ENCODE measurements at places on chromosomes 12 and 14.

DNA sequence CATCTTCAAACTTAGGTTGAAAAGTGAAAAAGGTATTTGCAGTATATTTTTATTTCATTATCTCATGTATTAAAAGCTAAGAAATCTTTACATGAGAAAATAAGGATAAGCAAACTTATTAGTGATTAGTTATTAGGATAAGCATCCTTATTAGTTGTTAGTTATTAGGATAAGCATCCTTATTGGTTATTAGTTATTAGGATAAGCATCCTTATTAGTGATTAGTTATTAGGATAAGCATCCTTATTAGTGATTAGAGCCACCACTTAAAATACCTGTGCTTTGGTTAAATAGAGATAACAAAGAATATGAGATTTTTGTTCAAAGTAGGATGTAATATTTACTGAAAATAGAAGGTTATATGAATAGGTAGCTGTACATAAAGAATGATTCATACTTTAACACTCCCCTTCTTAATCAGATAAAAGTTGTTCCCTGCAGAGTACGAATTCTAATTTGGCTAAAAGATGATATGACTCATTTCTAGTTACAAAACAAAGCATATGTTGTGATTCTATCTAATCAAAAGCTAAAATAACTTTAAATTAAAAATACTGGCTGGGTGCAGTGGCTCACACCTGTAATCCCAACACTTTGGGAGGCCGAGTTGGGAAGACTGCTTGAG, 56.4 kb downstream of the KDM5A start:
- DNase-seq = no peak

DNA sequence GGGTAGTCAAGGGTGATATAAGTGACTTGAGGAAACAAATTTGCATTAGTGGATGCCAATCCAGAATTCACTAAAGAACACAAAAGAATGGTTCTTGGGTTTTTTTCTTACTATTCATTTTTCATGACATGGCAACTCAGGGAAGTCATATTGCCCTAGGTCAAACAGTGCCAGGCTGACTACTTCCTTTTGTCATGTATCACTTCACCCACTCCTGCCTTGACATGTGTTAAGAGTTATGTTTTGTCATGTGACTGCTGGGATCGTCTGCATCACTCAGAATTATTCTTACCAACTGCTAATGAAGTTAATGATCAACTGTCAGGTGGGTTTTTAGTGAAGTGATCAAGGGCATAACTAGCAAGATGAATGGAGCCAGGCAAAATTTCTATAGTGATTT, 74.2 kb downstream of the PRORP start:
- peak; percentile 44 for DNase-seq

GRCh38 chr12:1947081-1947480, 28.6 kb upstream of the CACNA2D4 start:
- DNase-seq = no peak

DNA sequence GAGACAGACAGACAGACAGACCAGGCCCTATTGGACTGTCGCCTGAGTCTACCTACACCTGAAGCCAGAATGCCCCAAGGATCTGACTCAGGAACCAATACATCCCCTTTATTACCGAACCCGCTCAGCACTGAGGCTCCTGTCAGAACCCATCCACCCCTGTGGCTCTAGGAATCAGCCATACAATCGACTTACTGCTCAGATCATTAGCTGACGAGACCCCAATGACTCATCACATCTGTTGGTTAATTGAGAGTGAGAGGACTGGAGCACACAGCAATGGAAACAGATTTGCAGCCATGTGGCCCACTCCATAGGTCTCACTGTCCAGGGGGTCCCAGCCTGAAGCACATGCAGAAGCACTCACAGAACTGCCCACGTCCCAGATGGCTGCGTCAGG, 15.2 kb downstream of the ITPK1 start:
- DNase-seq = no peak

DNA sequence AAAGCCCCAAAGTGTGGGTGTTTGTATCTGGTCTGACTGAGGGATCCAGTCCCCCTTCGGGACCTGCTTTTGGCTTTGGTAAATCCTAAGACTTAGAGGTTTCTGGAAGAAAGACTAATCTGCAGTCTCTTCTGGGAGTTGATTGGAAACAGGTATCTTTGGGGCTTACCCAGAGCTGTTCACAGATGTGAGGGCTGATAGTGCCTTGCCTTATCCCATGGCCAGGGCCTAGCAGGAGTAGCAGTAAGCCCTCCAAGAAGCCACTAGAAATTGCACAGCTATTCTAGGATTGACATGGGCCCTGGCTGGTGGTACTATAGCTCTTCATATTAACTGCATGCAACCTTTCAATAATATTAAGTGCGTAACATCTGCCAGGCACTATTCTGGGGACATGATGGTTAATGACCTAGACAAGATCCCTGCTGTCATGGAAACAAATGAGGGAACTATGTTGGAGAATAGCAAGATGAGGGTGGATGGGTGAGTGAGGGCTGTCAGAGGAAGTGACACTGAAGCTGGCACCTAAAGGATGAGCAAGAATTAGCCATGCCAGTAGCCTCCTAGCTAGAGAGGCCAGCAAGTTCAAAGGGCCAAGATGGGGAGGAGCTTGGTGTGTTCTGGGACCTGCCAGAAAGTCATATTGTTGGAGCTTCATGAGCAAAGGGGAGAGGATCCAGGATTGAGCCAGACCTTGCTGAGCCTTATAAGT, 71.7 kb downstream of the CRADD start:
- DNase-seq = no peak

DNA sequence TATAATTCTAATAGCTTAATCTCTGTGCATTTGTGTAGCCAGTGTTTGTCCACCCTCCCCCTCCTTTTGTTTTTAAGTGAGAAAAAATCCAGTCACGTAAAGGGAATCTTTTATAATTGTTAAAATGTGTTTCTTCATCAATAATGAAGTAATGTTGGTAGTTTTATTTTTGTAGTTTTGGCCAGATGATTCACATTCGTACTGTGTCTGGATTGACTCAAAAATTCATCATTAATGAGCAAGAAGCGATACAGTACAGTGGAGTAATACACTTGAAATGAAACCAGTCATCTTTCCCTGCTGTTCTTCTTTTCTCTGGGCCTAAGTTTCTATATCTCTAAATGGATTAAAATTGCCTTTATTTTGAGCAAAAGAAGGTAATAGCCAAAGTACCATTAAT, 86.5 kb downstream of the SRGAP1 start:
- no peak for DNase-seq

- no peak for DNase-seq
Observed at GRCh38 chr14:74509587-74510222, 16.1 kb downstream of the ISCA2 start.

DNA sequence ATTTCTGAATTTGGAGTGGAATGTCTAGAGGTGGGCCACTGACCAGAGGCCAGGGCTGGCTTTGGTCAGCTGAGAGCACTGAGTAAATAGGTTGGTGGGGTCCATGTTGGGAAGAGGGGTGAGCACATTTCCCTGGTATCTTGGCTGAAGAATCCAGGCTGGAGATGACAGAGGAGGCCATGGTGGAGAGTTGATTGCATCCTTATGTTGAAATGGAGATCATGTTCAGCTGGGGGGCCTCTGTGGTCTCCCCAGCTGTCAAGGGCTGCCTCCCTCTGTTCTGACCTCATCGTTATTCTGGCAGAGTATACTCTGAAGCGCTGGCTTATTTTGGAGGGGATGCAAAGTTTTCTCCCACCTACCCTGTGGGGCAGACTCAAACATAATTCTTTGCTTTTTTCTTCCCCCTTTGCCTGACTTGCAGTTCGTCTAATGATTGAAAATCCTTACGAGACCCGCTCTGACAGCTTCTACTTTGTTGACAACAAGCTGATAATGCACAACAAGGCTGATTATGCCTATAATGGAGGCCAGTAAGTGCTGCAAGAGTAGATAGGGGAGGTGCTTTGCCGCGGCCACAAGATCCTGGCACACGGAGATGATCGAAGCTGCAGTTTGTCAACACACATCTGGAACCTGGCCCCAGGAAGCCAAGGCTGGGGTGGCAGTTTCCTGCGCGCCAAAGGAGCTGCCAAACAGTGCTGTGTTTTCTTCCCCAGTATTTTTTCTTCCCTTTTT, 6.0 kb upstream of the ACADS start:
- DNase-seq = no peak

DNA sequence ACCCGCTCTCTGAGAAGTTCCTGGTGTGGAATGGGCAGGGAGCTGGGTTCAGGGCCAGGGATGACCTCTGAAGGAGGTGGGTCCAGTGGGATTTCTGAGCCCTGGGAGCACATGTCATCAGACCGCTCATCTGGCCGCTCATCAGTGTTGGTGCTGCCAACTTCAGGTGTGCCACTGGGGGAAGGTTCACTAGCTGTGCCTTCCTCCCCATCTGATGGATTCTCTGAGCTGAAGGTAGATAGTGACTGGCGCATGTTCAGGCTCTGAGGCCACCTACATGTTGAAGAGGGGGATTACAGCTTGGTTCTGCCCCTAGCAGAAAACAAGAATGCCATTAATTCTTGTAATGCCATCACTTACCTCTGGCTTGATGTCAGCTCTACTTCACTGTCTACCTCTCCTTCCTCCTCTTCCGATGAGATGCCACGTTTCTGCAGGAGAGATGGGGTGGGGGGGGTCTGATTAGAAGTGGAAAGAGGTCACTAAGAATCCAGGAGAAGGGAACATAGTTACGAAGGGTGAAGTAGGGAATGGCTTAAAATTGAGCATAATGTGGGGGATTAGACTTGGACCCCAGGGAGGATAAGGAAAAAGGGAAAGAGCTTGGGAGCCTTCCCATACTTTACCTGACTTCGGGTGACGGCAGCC, 17.2 kb downstream of the MAP3K12 start:
- DNase-seq = no peak

GRCh38 chr14:54866588-54866987, 36.0 kb downstream of the GCH1 start:
- no peak for DNase-seq

DNA sequence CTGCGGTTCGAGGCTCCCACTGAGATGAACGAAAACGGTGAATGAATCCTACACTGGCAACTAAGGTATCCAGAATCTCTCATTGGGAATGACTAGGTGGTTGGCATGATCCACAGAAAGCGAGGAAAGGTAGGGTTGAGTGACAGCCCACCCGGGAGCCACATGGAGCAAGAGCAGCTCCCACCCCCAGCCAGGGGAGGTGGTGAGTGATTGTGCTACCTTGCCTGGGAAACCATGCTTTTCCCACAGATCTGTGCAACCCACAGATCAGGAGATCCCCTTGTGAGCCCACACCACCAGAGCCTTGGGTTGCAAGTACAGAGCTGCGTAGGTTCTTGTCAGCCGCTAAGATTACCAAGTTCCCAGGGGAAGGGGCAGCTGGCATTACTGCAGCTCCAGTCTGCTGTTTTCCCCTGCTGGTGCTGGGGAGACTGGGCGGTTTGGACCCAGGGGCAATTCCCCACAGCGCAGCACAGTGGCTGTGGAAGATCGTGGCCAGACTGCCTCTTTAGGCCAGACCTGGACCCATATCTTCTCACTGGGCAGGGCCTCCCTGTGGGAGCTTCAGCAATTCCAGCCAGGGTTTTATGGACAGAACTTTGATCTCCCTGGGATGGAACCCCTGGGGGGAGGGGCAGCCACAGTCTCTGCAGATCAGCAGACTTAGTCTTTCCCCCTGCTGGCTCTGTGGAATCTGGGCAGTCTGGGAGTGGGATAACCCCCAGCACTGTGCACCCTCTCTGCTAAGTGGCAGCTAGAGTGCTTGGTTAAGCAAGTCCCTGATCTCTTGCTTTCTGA, 44.6 kb upstream of the PPP4R3A start:
- no peak for DNase-seq

GRCh38 chr14:54310151-54310850, 86.5 kb upstream of the CDKN3 start:
- no peak for DNase-seq

GRCh38 chr12:88185988-88186387, 43.9 kb downstream of the TMTC3 start:
- DNase-seq = no peak

GRCh38 chr12:92167075-92167474, 21.4 kb upstream of the BTG1 start:
- no peak for DNase-seq

GRCh38 chr14:97791072-97791471, 993.9 kb downstream of the VRK1 start:
- no peak for DNase-seq

GRCh38 chr14:91317381-91318308, 73.1 kb upstream of the GPR68 start:
- peak; percentile 86 for DNase-seq

DNA sequence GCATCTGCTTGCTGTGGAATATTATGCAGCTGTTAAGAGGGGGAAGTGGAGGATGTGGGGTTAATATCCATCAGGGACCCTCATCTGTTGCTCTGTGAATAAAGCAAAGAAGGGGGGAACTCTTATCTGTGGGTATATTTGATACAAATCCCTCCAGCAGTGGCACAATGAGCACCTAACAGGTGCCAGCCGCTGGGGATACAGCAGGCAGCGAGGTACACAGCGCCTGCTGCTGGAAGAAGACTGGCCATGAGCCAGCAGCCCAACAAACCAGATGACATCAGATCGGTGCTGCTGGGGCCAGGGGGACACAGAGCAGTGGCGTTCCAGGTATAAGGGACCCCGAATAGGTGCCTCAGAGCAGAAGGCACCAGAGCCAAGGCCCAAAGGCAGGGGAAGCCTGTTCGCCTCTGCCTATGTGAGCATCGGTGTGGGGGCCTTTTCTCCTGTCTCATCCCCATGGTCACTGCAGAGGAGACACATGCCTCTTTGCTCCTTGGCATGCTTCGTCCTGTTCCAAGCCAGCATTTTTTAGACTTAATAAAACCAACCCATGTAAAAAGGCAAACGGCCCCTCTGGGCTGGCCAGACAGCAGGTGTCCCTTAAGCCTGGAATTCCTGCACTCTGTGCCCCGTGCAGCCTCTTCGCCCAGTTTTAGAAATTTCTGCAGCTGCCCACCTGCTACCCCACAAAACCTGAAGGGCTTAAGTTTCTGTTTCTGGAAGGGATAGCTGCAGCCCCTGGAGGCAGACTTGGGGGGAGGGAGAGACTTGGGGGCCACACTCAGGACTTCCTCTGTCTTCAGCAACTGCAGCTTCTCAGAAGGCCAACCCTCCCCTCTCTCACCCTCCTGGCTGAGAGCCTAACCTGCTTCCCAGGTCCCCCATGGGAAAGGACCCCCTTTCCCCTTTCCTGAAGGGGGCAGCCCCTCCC, 1.6 kb upstream of the CKB start:
- DNase-seq = no peak

- no peak for DNase-seq
Observed at GRCh38 chr14:34650786-34651584, 21.0 kb upstream of the SNX6 start.

DNA sequence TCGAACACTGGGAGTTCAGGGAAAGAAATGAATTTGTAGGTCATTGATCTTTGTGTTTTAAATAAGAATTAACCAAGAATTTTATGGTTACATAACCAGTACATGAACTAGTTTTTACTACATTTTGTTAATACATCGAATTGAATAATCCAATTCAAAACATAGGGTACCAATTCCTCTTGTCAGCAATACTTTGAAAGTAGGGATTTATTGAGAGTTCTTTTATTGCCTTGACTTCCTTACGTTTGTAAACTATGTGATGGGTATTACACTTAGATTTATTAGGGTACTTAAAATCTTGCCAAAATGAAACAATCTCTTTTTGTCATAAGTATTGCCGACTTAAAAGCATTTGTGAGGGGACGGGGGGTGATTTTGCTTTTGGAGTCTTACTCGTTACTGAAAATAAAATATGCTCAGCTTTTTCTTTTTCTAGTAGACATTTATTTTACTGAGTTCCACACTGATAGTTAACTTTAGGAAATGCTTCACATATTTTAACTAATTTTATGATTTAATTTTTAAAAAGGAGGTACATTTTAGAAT, 22.4 kb downstream of the SOCS2 start:
- DNase-seq = no peak

- no peak for DNase-seq
Observed at GRCh38 chr14:25049568-25050268, at the start of gene STXBP6. STXBP6 (minus strand) TSS chr14:25050147; CDS start chr14:24974818, 75,329 bp downstream.

- DNase-seq = no peak
Observed at GRCh38 chr14:26597589-26598080, at the start of gene NOVA1. NOVA1 (minus strand) TSS chr14:26598033; CDS start chr14:26597436, 597 bp downstream.
